ENCODE measurements at places on chromosomes 12 and 14.

DNA sequence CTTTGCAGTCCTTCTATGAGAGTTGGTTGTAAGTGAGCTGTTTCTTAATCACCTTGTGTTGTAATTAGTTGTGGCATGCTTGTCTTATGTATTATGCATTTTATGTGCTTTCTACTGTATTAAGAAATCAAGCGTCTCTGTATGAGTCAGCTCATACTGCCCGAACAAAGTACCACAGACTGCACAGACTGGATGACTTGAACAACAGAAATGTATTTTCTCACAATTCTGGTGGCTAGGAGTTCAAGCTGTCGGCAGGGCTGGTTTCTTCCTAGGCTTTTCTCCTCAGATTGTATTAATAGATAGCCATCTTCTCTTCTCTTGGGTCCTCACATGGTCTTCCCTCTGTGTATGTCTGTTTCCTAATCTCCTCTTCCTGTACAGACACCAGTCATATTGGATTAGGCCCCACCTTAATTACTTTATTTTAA is 77.7 kb downstream of the FLRT2 start:
- no peak for DNase-seq

GRCh38 chr12:117363056-117363662 is 1.7 kb upstream of the NOS1 start:
- no peak for DNase-seq

DNA sequence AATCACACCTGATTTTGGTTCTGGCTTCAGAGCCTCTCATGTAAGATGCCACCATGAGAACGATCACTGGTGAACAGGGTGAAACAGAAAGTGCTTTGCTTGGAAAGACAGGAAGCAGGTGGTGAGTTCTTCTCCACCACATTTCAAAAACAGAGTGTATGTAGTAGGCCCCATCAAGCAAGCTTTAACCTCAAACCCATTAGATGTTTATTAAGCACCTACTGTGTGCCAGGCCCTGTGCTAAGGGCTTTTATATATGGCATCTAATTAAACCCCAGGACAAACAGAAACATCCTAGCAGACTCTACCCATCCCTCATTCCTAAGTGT is 47.8 kb upstream of the MED13L start:
- peak; percentile 52 for DNase-seq

DNA sequence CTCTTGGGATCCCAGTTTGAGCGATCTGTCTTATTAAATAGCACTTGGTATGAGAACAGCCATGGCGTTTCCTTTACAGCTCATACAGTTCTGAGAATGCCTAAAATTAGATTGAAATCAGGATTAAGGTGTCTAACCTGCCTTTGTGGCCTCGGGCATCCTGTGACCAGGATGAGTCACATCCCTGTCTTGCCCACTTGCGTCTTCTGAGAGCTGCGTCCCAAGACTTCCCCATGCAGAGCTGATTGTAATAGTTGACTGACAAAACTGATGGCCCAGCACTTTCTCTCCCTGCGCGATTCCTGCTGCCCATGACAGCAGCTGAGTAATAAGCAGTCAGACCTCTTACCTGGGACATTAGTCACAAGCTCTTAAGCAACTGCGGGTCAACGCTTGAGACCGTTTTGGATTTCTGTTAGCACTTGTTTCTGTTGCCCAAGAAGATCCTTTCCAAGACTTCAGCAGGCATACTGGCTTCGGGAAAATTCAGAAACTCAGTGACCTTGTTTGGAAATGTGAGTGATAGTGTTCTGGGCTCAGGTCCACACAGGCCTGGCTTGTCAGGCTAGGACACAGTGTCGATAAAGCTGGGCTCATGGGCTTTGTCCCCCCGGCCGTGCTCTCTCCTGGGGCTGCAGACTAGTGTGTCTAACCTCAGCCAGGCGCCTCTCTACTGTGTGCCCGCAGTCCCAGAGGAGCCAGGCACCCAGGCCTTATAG is 169.9 kb upstream of the HIF1A start:
- DNase-seq: no peak

DNA sequence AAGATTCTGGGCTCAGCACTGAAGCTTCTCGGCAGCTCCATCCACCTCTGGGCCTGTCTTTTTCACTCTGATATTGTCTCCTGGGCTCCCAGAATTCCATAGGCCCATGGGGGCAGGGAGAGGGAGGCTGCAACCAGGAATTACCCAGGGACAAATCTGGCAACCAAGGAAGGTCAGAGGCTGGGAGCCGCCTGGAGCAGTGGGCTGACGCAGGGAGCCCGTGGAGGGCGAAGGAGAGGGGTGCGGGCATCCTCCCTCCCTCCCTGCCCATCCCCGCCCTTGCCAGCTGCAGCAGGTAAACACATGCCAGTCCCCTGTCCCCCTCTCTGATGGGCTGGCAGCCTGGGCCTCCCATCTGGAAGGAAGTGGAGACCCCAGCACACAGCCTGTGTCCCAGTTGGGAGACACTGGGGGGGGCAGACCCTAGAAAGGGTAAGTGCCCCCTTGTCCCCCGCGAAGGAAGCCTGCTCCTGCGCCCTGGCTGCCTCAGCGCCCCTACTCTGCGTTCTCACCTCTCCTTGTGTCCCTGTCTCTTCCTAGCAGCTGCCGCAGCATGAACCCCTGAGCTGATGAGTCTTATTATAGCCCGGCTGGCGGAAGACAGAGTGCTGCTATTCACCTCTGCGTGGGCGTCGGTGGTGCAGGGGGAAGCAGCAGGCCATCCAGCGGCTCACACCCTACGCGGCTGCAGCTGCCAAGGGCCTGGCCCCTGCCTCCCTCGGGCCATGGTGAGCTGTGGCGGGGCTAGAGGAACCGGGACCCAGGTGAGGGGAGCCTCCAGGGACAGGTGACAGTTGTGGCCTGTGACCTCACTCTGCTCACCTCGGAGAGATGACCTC is 6.7 kb downstream of the LRTM2 start:
- DNase-seq: no peak

DNA sequence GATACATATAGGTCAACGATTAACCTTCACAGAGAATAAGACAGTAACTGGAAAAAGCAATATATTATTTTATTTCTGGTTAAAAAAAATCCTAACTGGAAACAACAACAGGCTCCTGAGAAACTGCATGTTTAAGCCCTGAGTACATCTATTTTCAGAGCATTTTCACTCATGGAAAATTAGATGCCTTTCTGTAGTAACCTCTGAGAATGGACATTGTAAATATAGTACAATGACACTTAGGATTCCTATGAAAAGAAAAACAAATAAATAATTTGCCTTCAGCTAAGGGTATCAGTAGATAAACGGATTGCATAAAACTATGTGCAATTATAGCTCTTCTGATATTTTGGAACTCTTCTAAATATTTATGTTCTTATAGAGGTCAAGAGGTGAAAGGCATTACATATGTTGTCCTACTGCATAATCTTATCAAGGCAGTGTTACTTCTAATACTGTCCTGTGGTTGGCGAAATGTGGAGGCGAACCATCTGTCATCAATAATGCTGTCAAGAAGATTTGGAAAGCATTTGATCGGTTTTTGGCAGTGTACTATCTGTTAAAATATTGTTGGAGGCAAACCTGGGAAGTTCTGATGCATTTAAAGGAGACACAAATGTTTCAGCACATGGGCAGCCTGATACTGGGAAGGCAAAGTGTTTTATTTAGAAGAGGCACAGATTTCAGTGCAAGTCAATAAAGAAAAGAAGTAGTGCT is 381.8 kb downstream of the BTG1 start:
- DNase-seq: no peak

- no peak for DNase-seq
Observed at GRCh38 chr14:99043756-99044155, 228.2 kb downstream of the BCL11B start.

DNA sequence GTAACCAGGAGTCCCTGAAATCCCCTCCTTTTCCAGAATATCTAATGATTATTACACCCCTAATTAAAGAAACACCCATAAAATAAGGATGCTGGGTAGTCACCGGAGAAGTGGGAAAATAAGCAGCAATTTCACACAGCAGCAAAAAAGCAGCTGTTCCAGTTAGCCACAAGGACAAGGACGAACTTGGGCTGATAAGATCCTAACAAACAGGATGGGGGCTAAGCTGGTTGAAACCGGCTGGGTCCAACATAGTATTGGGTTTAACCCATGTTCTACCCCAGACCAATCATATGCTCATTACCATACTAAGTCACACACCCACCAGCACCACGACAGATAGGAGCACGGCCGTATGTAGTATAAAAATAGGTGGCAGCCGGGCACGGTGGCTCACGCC is 100.7 kb downstream of the RPL10L start:
- no peak for DNase-seq

GRCh38 chr12:52250048-52250990 is 17.3 kb downstream of the KRT7 start:
- no peak for DNase-seq
